SK-N-SH treated with all-trans-retinoic acid at 6 μM for 48 hours (cell line): ENCODE measurements at places on chromosomes 1 and 21.

- ATAC-seq: no peak
Observed at GRCh38 chr1:4020449-4020848, 120.4 kb upstream of the C1orf174 start.

- peak; percentile 71 for ATAC-seq
Observed at GRCh38 chr1:35573198-35574124, at the start of gene TFAP2E. TFAP2E (plus strand) TSS chr1:35573314; CDS start chr1:35573578, 264 bp downstream.

DNA sequence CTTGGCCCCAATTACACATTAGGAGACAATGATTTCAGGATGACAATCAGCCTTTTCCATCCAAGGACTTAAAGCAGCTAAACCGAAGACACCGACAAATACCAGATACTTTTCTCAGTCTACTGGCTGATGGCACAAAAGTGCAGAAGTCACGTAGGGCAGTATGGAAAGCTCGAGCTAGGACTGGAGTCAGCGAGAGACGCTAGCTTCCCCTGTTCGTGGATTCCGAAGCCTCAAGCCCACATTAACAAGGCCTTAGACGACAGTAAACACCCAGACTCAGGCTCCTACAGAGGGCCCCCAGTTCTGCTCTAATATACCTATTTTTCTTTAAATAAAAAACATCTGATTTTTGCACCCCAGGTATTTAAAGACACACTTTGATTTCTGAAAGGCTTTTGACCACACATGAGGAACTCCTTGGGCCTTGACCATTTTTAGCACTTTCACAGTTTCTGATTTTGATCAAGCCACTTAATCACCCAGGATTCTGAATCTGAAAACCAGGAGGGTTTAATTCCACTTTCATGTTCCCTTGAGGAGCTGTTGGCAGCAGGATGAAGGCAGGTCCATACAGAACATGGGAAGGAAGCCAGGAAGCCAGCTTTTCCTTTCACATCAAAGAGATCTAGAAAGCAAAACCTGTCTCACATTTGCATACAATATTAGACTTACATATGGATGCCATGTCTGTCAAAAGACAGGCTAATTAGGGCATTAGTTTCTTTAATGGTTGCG is 204.1 kb downstream of the GABPA start:
- no peak; the same call in 2 of the 3 replicates for ATAC-seq

- no peak for ATAC-seq
Observed at GRCh38 chr1:234704106-234704887, 94.3 kb upstream of the IRF2BP2 start.

- ATAC-seq: no peak
Observed at GRCh38 chr1:33142483-33143064, 39.3 kb downstream of the TRIM62 start.

- no peak for ATAC-seq
Observed at GRCh38 chr1:58231204-58231603, 315.3 kb downstream of the OMA1 start.

GRCh38 chr1:228919914-228920313 is 184.6 kb downstream of the RHOU start:
- ATAC-seq: no peak

GRCh38 chr21:39775816-39776215 is 30.8 kb downstream of the IGSF5 start:
- no peak for ATAC-seq

DNA sequence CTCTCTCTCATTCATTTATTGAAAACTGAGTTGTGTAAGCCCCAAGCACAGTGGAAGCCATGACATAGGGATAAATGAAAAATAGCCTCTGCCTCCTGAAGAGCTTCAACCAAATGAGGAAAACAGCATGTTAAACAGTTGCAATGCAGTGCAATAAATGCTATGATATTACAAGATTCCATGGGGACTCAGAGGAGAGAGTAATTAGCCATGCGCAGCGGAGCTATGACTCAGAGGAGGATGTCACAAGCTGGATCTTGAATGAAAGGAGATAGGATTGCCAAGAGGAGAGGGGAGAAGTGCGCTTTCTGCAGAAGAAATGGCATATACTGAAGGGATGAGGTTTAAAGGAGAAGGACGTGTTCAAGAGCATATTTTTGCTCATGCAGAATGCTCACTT is 231.3 kb upstream of the PLXNA2 start:
- peak; percentile 93 for ATAC-seq

DNA sequence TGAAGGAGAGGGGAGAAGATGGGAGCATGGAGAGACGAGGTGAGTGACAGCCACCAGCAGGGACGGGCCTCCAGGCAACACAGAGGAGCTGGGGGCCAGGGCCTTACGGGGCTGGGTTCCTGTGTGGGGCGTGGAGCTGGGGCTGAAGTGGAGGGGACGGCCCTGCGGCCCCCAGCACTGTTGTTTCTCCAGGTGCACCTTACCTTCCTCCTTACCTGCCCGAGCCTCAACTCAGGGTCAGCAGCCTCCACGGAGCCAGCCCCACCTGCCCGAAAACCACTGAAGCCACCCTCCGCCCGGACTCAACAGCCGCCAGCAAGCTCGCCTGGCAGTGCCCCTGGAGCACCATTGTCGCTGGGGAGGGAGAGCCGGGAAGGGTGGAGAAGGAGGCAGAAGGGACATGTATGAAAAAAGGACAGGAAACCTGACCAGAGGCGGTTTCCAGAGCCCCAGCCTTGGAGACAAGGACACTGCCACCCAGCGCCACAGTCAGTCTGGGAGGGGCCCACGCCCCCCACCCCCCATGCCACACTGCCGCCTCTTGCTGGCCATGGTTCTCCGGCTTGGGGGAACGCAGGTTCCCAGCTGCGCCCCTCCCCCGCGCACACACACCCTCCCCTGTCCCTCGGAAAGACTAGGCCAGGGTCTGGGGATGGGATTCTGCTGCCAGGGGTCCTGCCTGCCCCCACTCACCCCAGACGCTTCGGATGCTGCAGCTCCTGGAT is 10.6 kb downstream of the PLA2G2F start:
- no peak for ATAC-seq

DNA sequence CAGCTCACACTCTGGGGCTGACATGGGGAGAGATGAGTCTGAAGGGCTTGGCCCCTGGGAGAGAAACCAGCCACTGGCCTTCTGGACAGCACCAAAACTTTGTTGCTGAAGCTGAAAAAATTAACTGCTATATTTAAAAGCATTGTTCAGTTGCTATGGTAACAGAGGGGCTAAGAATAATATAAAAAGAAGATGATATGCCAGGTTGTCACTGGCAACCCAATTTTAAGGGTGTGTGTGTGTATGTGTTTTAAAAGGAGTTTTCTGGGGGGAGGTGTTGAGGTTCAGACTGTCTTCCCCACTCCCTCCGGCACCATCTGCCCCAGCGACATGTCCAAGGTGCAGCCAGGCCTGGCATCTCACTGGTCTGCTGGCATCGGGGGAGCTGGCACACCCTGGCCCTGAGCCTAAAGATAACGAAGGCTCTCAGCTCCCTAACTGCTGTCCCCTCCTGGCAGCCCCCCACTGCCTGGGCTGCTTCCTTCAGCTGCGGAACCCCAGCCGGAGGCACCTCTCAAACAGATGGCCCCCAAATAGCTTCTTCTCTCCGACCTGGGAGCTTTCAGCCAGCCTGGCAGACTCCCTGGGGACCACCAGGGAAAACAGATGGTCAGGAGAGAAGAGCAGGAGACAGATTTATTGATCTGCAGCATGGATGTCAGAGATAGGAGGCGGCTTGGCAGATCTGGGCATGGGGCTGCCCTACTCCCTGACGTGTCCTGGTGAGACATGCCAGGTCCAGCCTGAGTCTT is 203.9 kb downstream of the HIVEP3 start:
- peak; percentile 12; the same call in 2 of the 3 replicates for ATAC-seq

- no peak for ATAC-seq
Observed at GRCh38 chr1:149846042-149846441, 53.3 kb upstream of the BOLA1 start.

DNA sequence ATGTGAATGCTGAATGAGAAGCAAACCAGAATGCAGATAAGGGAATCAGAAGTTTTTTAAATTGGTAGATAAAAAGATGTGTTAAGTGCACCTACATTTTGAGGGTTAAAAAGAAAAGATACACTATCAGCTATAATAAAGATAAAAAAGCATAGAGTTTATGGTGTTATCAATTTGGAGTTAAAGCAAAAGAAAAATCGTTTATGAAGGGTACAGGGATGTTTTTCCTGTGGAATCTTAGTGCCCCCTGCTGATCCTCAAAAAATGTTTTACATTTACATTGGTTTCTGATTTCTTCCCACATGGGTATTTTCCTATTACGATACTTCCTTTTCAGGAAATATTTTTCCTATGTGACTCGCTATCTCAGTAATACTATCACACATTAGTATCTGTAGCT is 293.5 kb downstream of the MRPL39 start:
- peak; percentile 93 for ATAC-seq

- ATAC-seq: peak; percentile 54
Observed at GRCh38 chr1:224507771-224508523, 73.3 kb upstream of the WDR26 start.
